ENCODE measurements at places on chromosomes 12 and 14. TPM values are rescaled to one million over a fixed set of nuclear protein-coding genes. Genes with fewer than 3 reads are reported as not detected.

POTEM gene
- not detected for total RNA-seq

FITM1 gene
- 0.63 TPM for total RNA-seq

BDKRB2 gene
- total RNA-seq: 0.40 TPM

STYK1 gene
- total RNA-seq: not detected

FMNL3 gene
- 37.7 TPM for total RNA-seq

ETFBKMT gene
- 3.7 TPM for total RNA-seq

PIK3C2G gene
- total RNA-seq: not detected

NAA25 gene
- 20.0 TPM for total RNA-seq

KRT2 gene
- total RNA-seq: not detected
